ENCODE measurements at places on chromosomes 6 and 20. TPM values are rescaled to one million over a fixed set of nuclear protein-coding genes. Genes with fewer than 3 reads are reported as not detected.
A peak's percentile ranks its signal among the peaks of the same experiment; 100 is the strongest.

GRCh38 chr6:158911746-158912480 is 88.1 kb downstream of the RSPH3 start:
- ATAC-seq: no peak

DNA sequence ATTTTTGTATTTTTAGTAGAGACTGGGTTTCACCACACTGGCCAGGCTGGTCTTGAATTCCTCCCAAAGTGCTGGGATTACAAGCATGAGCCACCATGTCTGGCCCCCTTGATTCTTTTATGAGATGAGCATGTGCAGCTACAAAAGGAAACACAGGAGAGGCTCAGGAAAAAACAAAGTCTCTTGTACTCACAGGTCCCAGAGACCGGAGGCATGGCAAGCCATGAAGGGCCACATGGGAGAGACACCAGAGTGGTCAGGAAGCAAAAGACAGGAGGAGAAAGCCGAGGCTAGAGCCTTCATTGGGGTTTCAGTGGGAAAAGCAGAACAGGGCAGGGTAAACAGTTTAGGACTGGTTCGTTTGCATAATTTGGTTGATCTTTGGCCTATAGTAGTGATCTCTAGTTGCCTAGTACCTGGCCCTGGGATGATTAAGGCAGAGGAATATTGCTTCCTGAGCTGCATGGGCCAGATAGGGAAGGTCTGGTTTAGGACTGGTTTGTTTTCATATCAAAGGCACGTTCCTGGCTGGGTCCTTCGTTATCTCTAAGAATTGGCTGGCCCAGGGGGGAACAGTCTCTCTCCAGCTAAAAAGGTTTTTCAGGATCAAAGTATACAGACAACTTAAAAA is 48.2 kb upstream of the PRND start:
- ATAC-seq: no peak

The SNAI1 gene
- total RNA-seq: 2.6 TPM

DNA sequence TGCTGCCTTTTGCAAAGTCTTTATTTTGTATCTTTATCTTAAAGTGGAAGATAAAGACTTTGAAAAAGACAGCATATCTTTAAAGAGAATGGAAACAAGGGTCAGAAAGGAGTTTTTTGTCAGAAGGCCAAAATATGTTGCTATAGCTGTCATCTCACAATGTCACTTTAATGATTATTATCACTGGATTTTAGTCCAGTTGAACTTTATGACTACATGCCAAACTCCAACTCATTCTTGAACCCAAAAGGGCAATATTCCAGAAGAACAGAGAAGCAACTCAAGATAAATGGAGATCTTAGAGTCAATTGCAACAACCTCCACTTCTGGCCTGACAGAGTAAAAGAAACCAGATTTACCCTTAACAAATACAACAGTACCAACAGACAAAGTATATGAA is 47.3 kb upstream of the CLIC5 start:
- no peak for ATAC-seq

GRCh38 chr6:83459663-83460062 is 28.8 kb upstream of the ME1 start:
- ATAC-seq: no peak

GRCh38 chr6:85650606-85651005 is 7.9 kb upstream of the SYNCRIP start:
- no peak for ATAC-seq

DNA sequence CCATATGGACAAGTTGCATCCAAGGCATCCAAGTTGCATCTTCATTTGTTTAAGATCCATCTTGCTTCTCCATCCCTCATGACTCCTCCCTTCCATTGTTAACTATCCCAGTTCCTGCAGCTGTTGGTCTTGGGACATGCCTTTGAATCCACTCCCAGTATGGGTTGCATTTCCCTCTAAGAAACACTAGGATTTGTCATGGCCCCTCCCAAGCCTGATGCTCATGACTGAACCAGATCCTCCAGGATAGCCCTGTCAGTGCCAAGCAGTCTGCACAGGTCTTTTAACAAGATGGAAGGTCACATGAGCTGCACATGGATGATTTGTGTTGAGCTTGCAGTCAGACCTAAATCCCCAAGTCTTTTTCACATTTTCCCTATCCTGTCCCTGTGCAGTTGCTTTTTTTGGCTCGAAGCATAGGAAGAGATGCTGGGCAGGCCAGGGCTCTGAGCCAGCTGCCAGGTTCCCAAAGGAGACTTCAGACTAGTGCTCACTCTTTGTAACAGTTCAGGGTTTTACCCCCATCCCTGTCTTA is 4.2 kb downstream of the PPP2R5D start:
- ATAC-seq: no peak

GRCh38 chr6:141401851-141402250 is 730.9 kb upstream of the GJE1 start:
- ATAC-seq: no peak

The NOTCH4 gene
- 6.5 TPM for total RNA-seq

DNA sequence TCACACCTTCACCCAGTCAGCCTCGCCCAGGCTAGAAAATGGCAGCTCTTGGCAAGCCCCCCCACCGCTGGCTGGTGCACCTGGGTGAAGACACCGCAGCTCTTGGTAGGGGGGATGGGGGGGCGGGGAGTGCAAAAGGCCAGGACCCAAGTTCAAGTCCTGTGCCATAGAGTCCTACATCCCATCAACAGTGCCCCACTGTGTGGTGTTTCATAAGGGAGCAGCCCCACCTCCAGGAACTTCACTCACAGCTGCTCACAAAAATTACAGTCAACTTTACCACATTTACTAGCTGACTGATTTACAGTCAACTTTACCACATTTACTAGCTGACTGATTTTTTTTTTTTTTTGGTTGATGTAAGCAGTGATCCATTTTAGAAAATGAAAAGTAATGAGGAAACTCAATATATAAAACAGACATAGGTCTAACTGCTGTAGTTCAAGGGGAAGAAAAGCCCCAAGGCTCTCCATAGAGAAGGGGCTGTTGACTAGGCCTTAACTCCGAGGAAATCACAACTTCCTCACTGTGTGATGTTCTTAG is 208.9 kb upstream of the SNX9 start:
- no peak for ATAC-seq

DNA sequence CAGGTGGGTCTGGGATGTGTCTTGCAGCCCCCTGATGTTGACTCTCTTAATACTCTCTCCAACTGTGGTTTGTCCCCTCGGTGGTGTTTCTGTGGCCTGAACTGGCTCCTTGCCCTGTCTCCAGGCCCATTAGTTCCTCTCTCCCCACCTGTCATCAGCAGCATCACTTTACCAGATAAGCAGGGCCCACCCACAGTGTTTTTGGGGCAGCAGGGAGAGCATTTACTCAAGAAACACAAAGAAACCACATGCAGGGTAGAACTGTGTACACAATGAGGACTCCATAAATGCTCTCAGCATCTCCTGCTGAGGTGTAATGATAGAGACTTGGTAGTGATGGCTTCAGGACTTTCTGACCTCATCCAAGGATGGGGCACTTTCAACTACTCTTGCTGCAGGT is 20.2 kb upstream of the MRPS18A start:
- ATAC-seq: no peak

The CALHM5 gene
- 0.24 TPM for total RNA-seq

The SCRT2 gene
- 11.0 TPM for total RNA-seq

DNA sequence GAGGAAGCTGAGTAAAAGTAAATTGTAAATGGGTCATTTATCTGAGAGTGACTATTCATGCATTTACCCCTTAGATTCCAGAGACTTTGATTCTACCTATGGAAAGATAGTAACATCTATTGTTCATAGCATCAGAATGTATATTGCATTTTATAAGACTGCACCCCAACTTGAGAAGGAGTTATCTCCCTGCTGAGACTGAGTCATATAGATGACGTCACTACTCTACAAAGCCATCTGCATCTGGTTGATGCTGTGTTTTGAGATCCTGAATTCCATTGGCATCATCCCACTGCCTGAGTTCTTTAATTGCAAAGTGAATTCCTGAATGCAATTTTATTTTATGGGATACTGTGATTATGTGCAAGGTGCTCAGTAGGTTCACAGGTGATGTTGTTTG is 444.0 kb upstream of the SLC35B3 start:
- no peak for ATAC-seq

- ATAC-seq: peak; percentile 99
Observed at GRCh38 chr20:10074513-10074912, 39.7 kb downstream of the ANKEF1 start.

GRCh38 chr6:71977884-71978283 is 91.5 kb downstream of the RIMS1 start:
- ATAC-seq: no peak

DNA sequence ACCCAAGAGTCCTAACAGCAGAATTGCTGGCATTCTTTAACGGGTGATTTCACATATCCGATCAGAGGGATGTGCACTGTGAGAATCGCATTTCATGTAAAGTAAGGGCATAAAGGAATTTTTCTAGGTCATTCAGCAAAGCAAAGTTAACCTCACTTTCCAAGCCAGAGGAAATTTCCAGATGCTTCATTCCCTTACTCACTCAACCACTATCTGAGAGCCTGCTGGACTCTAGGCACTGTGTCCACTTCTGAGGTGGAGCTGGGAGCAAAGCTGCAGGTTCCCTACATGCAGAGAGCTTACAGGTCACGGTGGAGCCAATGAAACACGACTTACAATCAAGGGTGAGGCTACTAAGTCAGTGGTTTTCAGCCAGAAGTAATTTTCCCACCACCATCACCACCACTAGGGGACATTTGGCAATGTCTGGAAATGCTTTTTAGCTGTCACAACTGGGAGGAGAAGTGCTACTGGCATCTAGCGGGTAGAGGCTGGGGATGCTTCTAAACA is 34.5 kb upstream of the TSHZ2 start:
- ATAC-seq: peak; percentile 7

DNA sequence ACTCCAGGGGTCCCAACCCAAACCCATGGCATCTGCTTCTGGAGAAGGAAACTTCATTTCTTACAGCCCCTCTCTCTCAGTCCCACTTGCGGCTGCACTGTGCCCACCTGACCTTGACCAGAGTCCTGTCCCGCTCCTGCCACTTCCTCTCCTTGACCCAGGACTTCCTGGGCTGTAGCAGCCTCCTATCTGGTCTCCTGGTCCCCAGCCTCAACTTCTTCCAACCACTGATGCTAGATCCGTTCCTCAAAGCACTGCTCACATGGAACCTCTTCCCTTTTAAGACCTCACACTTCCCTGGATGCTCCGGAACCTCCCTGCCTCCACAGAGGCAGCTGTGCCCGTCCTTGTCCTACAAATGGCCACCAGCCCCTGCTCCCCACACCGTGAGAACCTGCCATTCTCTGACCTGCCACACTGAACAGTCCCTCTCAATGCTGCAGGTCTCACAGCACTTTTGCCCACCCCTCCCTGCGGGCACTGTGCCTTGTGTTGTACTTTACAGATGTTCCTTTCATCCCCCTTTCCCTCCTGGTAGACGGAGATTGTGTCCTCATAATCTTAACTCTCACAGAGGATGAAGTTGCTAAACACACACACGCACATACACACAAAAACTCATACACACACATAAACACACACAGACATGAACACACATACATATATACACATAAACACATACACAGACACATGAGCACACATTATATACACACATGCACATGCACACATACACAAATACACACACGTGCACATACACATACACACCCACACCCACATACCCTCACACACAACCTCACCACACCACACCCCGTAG is 59.6 kb upstream of the NXT1 start:
- no peak for ATAC-seq

GRCh38 chr6:169263836-169264608 is 10.4 kb upstream of the THBS2 start:
- ATAC-seq: no peak

DNA sequence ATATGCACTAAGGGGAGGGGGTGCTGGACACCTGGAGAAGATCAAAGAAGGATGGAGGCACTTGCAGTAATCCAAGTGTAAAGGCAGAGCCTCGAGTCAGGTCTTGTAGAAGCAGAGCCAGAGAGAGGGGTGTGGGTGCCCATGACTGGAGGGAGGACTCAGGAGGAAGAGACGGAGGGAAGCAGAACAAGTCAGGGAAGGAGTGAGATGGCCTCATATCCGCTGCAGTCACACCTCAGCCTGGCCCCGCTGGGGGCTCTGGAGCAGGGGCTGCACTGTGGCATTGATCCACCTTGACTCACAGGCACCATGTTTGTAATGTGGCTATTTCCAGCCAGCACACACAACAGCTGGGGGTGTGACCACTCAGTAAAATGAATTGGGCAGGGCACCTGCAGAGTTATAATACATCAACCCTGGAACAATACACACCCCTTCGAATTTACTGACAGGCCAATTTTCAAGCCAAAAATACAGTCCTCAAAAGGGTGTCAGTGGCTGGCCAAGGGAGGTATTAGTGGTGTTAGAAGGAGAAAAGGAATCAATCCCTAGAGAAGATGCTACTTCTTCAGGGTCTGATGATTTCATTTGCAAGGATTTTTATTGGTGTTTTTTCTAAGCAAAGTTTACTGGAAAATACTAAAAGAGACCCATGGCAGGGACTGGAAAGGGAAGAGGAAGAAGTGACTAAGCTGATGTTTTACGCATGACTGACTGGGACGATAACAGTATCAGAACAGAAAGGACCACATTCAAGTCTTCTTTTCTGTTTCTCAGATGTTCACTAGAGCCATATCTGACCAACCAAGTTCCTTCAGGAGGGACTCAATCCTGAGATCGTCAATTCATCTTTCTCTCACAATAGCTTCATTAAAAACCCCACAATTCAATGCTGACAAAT is 18.9 kb upstream of the NXT1 start:
- no peak for ATAC-seq

The PNLDC1 gene
- not detected for total RNA-seq

- no peak for ATAC-seq
Observed at GRCh38 chr20:31562241-31562640, 42.8 kb upstream of the ID1 start.

DNA sequence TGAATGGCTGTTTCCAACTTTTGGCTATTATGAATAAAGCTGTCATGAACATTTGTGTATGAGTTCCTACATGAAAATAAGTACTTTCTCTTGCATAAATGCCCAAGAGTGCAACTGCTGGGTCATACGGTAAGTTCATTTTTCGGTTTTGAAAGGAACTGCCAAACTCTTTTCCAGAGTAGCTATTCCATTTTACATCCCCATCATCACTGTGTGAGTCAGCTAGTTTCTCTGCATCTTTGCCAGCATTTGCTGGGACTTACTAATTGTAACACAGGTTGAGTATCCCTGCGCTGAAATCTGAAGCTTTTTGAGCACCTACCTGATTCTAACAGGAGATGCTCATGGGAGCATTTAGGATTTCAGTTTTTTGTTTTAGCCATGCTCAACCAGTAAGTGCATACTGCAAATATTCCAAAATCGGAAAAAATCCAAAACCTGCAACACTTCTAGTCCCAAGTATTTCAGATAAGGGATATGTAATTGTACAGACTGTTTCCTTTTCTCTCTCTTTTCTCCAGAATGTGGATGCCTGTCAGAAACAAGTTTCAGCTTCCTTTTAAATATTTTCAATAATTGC is 118.4 kb downstream of the DTNBP1 start:
- no peak for ATAC-seq

The CEP85L gene
- 12.9 TPM for total RNA-seq
